ENCODE measurements at places on chromosomes 6 and 20.

DNA sequence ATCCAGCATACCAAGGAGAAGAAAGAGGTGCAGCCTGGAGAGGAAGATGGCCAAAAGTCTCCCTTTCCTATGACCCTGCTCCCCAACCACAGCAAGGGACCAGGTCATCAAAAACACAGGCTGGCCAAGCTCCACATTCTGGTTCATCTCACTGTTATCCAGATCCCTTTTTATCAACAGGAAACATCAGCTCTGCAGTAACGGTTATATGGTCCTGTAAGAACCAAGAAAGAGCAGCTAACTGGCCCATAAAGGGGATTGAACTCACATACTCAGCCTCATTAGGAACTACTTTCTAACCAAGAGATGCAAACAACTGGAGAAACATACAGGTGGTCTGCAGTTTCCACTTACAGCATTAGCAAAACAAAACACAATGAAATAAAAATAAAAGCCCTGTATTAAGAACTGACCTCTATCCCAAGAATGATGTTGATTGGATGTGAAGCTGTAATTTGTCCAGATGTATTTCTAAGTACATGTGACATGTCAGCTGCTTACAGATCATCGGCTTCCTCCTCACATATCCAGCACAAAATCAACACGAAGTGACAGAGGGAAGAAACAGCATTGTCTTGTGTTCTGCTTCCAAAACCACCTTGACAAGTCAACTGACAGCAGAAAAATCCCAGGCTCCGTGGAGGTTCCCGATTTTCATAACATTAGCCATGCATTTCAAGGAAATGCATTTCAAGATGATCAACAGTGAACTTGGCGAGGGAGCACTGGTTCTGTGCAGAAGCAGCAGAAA is 557.2 kb upstream of the AGPAT4 start:
- DNase-seq, result no peak

DNA sequence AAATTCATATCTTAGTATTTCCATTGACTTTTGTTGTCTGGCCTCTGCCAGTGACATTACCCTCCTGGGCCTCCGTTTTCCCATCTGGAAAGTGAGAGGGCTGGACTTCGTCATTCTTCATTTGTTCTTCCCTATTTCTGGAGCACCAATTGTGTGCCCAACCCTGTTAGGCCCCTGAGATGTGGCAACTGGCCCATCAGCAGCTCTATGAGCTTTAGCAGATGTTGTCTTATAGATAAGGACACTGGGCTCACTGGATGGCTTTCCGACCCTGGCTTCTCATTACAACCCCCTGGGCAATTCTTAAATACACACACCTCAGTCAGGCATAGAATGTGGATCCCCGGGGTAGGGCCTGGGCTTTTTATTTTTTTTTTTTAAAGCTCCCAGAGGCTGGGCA is 14.7 kb downstream of the PABPC1L start:
- DNase-seq, result no peak

GRCh38 chr6:169918239-169918953 is 167.0 kb downstream of the ERMARD start:
- DNase-seq, result no peak

GRCh38 chr20:14992153-14992552 is 654.7 kb upstream of the FLRT3 start:
- DNase-seq, result no peak

DNA sequence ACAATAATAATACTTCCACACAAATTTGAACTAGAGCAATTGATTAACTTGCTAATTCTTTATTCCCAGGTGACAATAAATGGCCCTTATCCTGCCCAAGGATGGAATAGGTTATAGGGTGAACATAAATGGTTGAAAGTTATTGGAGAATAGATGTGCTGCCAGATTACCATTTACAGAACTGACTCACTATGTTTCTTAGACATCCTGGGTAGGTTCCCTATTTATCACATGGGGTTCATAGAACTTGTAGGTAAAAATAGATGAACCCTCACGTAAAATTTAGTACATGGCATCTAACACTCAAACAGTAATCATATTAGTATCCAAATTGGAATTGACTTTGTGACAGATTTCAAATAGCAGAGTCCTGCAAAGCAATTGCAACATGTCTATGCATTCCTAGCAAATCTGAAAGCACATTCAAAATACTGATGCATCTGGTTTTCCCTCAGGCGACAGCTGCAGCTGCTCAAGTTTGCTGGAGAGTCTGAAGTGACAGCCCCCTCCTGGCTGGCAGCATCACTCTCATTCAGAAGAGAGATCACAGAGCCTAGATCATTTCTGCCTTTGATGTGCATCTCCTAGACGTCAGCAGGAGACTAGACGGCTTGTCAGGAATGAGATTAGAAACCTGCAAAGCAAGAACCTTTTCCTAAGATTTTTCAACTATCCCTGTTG is 80.2 kb upstream of the RNF217 start:
- DNase-seq, result no peak

DNA sequence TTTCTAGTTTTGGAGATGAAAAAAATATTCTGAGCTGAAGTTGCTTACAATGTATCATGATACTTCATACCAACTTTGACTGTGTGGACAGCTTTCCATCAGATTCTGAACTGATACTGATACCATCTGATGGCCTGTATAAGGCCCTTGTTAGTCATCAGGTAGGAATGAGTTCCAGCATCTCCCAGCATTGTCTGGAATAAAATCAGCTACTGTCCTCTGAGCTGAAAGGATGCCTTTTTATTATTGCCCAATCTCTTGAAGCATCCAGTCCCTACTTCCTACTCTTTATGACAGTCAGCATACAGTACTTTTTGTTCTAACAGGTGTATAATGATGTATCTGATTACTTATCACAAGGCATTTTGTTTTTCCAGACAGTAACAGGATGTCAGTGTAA is 70.6 kb upstream of the EYA4 start:
- no peak for DNase-seq

Data from posterior vena cava (tissue), 2 donors.